ENCODE measurements at places on chromosomes 5 and 9. TPM values are rescaled to one million over a fixed set of nuclear protein-coding genes. Genes with fewer than 3 reads are reported as not detected.

GRCh38 chr5:13212886-13213285 is 731.6 kb downstream of the DNAH5 start:
- no peak for DNase-seq

DNA sequence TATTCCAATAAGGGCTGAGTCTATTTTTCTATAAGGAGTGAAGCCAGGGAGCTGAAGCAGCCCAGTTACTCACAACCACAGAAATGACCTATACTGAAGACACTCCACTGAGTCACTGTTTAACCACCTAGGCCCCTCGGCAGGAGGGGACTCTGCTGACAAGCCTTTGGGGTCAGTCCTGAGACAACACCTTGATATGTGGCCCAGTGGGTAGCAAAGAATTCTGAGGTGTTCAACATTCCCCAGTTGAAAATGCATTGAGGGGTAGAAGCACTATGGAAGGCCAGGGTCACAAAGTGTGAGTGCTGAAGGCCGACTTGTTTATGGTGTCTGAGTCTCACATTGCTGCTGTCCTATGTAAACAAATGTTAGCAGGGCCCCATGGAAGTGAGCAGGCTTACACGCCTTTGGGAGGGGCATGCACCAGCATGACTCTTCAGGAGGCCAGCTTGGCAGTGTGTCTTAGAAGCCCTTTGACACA is 112.6 kb upstream of the NFIL3 start:
- no peak for DNase-seq

- no peak for DNase-seq
Observed at GRCh38 chr9:14097215-14097614, 216.7 kb downstream of the NFIB start.

Gene DIRAS2
- not detected for total RNA-seq

DNA sequence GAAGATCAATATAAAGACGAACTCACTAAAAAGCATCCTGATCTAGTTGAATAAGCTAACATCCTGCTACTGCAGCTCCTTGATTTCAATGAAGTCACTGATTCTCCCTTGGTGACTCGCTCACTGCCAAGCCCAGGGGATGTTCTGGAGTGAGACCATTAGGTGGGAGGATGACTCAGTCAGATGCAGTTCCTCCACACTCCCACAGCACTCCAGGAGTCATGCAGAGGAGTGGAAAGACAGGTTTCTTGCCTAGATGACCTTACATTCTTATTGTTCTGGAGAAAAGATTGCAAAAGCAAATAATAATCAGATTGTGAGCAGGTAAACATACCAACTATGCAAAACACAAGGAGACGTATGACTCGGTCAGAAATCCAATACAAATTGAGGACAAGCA is 15.3 kb downstream of the GCNT4 start:
- no peak for DNase-seq

Gene CNTNAP3B
- total RNA-seq, result not detected

DNA sequence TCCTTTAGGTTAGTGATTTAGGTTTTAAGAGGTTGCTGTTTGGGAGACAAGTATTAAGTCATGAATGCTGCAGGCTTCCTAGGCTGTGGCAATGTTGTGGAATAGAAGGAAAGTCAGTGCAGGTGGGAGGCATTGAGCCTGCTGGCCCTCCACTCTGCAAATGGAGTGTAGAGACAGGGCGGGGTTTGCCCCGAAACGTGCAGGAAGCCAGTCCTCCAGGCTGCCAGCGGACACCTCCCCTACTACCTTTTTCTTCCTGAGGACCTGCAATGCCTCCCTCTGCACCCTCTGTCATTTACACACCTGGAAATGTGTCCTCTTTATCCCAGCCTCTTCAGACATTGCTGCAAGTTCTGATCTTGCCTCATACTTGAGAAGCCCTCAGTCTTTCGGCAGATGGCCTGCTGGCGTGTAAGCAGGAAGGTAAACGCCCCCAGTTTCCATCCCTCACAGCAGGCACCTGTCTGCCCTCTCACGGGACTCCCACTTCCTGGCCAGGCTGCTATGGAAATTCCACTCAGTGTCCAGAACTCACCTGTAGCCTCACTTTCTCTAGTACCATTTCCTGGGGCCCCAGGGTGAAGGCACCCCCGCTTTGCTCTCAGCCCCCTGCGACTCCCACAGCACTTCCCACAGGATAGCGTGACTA is 81.6 kb upstream of the BOD1 start:
- no peak for DNase-seq

Gene C9
- total RNA-seq, result not detected

DNA sequence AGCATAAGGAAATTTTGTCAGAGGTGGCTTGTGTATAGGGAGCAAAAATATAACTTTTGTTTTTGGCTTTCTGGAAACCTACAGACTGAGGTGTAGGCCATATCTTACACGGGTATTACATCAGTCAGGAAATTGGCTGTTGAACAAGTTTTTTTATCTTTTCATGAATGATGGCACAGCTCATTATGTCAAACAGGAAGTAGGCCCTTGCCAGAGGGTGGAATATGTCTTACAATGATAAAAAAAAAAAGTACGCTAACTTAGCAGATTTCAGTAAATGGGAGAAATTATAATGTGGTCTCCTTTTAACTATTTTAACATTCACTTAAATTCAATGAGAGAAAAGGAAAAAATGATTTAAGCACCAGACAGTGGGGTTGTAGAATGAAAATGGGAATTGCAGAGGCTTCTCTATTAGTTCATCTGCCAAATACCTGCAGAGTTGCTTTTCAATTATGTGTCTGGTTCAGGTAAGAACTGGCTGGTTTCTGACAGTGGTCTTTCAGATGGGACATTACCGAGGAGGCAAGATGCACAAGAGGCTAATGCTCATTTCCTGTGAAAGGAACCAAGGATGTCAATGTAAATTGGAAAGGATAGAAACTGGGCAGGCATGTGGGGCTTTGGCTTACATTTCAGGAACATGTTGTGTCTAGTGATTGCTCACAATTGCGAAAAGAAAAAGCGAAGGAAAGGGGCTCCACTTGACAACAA is 169.9 kb downstream of the NNT start:
- no peak for DNase-seq

- no peak for DNase-seq
Observed at GRCh38 chr9:128636024-128636390, 20.6 kb downstream of the DYNC2I2 start.

- DNase-seq, result no peak
Observed at GRCh38 chr5:161432798-161433197, 113.7 kb downstream of the GABRB2 start.

Gene NIPAL4
- total RNA-seq, result not detected

Gene GPR150
- total RNA-seq, result 1.0 TPM

GRCh38 chr5:59758566-59758965 is 135.0 kb downstream of the PDE4D start:
- DNase-seq, result no peak

Gene FYB1
- total RNA-seq, result 355 TPM

DNA sequence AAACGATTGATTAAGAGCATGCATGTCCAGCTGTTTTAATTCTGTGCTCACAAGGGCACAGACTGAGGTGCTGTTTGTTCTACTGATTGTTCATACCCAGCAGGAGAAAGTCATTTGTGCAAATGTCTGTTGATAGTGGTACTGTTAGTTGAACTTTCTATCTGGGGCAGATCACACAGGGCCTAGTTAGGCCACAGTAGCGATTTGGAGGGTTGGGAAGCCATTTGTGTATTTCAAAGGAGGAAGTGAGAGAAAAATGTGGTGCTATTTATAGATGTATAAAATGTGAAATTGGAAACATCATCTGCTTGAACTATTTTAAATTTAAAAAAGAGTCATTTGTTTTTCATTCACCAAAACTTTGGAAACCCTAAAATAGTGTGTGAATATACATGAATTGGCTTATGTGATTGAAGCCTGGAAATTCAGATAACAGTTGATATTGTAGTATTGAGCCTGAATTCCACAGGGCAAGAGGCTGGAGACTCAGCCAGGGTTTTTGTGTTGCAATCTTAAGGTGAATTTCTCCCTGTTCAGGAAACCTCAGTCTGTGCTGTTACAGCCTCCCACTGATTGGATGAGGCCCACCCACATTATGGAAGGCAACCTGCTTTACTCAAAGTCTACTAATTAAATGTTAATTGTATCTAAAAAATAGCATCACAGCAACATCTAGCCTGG is 162.0 kb upstream of the CDKN2B start:
- no peak for DNase-seq

DNA sequence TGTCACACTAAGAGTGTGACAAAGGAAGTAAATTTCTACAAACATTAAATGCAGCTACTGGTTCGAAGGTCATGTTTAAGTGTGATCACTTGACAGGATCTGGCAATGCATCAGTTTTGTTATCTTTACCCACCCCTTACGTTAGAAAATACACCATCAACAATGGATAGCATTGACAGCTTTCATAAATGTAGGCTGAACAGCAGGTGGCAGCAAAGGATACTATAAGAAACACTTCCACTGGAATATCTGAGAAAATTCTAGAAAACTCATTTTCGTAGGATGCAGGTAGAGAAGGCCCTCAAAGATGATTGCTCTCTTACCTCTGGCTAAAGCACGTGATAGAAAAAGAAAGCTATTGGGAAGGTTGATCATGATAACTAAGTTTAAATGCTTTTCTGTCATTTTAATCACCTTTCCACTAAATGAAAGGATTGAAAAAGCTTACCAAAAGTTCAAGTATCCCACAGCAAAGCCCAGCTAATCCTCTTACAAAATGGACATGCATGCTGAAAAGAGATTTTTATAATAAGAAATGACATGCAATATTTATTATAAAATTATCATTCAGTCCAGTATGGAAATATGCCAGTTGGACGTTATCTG is 292.5 kb downstream of the PARP8 start:
- no peak for DNase-seq

Gene PCDHB9
- total RNA-seq, result not detected

DNA sequence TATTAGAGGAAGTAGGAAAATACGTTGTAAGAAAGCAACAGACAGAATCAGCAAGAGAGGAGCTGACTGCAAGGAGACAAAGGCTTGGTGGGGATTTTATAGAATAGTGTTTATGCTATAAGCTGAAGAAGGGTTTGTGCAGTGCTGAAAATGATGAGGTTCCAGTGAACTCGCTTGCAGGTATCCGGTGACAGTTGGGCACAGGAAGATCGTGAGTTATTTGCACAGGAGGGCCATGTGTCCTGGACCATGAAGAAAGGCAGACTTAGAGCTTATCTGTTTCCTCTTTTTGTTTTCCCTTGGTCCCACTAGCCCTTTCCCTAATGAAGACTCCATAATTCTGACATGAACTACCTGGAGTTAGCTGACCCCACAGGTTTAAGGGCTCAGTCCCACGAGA is 61.4 kb downstream of the NXNL2 start:
- no peak for DNase-seq

DNA sequence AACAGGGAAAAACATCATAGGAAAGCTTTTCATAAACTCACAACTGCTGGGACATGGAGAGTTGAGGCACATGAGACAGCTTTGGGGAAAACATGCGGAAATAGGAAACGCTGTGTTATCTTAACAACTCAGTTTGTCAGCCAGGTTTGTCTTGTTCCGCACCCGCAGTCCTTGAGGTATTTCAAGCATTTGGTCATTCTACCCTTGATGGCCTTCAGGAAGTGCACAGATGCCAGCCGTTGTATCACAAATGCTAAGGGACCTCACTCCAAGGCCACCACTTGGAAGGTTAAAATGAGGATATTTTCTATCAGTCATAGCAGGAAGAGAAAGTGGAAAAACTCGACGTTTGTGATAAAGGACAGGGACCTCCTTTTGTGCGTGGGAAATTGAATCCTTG is 83.8 kb downstream of the TRIO start:
- DNase-seq, result no peak

DNA sequence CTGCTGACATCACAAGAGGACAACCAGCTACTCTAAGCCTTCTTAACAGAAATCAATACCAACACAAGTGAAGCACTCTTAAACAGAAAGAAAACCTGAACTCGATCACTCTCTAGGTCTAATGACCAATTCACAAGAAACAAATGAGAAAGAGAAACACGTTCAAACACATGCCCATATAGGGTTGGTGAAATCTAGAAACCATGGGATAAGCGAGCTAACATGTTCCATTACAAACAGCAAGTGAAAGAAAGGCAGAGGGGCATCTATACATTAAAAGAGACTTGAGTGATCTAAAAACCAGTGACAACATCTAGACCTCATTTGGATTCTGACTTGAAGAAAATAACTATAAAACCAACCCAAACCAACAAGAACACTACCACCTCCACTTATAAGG is 74.9 kb upstream of the RETREG1 start:
- DNase-seq, result no peak

GRCh38 chr9:108473209-108474112 is 382.3 kb downstream of the ACTL7B start:
- no peak for DNase-seq

Gene NREP
- total RNA-seq, result 19.6 TPM

DNA sequence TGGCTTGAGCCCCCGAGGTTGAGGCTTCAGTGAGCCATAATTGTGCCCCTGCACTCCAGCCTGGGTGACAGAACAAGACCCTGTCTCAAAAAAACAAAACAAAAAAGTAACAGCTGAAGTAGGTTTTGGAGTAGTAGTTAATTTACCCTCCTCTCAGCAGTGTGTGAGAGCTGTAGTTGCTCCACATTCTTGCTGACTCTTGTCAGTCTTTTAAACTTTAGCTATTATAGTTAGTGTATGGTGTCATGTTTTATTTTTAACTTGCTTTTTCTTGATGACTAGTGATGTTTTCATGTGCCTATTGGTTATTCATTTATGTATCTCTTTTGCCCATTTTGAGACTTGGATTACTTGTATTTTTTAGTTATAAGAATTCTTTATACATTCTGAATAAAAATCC is 52.9 kb upstream of the DHFR start:
- DNase-seq, result no peak

Gene PCA3
- not detected for total RNA-seq

DNA sequence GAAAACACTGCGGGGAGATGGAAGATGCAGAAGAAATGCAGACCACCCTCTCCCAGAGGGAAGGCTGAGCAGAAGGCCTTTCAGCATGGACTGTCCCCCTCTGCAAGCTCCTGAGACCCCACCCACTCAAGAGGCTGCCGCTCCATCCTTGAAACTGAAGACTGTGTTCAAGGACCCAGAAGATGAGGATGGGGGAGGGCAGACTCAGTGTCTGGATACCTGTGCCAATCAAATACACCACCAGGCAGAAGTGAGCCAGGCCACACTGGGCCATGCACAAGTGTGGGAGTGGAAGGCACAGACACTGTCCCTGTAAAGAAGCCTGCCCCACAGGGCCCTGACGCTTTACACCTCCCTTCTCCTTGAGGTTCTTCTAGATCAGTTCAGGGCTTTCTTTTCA is 40.0 kb upstream of the IPPK start:
- no peak for DNase-seq

Gene PLPP7
- total RNA-seq, result 0.42 TPM
